ENCODE measurements at places on chromosomes 3 and 15.
A peak's percentile ranks its signal among the peaks of the same experiment; 100 is the strongest.

GRCh38 chr3:150149651-150150051, 179.0 kb upstream of the PFN2 start:
- DNase-seq: no peak

- DNase-seq: no peak
Observed at GRCh38 chr3:100563652-100564211, 45.7 kb upstream of the ADGRG7 start.

DNA sequence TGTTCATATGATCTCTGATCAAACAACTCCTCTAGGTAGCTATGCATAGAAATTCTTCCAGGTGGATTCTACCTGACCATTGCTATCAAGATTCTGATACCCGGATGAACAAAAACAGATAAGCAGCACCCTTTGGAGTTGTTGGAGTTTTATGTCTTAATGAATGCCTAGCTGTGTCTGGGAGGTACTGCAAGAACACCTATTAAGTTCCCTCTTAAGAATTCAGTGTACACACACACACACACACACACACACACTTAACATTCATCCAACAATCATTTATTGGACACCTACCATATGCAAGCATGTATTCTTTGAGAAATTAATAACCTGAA, 58.1 kb upstream of the FNDC3B start:
- DNase-seq: peak; percentile 60

- DNase-seq: no peak
Observed at GRCh38 chr15:74520407-74520806, 20.6 kb upstream of the ARID3B start.

GRCh38 chr3:19029837-19030521, 118.3 kb upstream of the KCNH8 start:
- no peak for DNase-seq

GRCh38 chr15:32120577-32121383, 90.5 kb downstream of the CHRNA7 start:
- no peak for DNase-seq

GRCh38 chr3:38641461-38642110, 7.9 kb downstream of the SCN5A start:
- no peak for DNase-seq

GRCh38 chr15:87929841-87930240, 326.7 kb downstream of the NTRK3 start:
- DNase-seq: no peak

DNA sequence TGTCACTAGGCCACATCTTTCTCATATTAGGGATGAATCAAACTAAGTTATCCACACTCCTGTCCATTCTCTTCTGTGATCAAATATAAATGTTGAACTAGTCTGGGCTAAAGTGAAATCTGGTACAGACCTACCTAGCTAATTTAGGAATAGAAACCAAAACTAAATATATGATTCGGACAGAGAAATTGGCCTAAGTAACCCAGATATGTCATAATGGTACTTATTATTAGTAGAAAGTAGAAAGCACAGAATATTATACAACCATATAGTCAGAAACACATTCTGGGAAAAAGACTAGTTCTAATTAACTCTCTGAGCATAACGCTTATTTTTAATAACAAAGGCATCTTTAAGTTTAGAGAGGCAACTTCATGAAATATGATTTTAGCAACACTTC, 389.0 kb downstream of the LSAMP start:
- DNase-seq: no peak

- no peak for DNase-seq
Observed at GRCh38 chr3:33612607-33613006, 105.4 kb downstream of the CLASP2 start.

GRCh38 chr15:66400351-66400774, 13.7 kb downstream of the MAP2K1 start:
- DNase-seq: peak; percentile 43

- no peak for DNase-seq
Observed at GRCh38 chr3:15307580-15307979, 24.8 kb downstream of the SH3BP5 start.

DNA sequence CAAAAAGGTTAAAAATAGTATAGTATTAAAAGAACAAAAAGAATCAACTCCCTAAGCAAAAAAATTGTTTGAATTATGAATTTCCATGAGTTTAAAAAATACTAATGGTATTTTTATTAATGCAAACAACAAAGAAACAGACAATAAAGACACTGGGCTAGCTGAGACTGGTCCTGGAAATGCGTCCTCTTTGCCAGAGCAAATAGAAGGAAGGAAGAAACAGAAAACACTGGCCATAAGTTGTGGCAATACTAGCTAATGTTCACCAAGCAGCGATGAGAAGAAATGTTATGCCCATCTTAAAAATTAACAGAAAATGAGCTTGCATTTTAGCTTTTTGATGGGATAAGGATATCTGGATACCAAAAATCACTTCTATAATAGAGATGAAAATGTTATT, 88.6 kb downstream of the TBL1XR1 start:
- DNase-seq: no peak

- peak; percentile 2 for DNase-seq
Observed at GRCh38 chr3:166060789-166061479, 223.7 kb upstream of the BCHE start.

DNA sequence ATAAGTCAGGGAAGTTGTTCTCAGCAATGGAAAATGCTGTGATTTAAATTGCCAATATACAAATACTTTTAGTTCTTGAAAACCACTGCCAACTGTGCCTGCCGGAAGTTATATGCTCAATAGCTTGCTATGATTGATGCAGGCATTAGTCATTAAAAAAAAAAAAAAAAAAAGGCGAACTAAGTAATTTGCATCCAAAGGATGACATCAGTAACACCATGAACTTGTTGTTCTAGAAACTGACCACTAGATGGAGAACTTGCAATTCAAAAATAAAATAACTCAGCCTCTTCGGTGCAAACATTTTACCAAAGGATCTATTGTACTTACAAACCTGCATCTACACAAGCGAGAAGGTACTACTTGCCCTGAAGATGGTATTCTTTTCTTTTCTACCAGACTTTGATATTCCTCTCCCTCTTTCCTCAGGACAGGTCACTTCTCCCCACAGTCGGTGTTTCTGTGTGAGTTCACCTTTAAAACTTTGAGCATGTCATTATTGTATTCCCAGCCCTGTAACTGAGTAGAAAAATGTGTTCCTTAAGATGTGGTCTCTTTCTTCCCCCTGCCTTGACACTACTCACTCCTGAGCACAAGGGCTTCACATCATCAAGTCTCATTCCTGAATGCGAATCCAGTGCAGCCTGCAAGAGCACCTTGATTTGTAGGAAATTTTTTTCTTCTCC, 115.0 kb upstream of the VEPH1 start:
- peak; percentile 66 for DNase-seq

All from NB4 (cell line).